ENCODE measurements at places on chromosomes 4 and X.
A peak's percentile ranks its signal among the peaks of the same experiment; 100 is the strongest.

GRCh38 chr4:13917015-13917414, 289.5 kb upstream of the BOD1L1 start:
- no peak for DNase-seq

GRCh38 chr4:79650217-79650616, 242.2 kb upstream of the GK2 start:
- DNase-seq = no peak

- no peak for DNase-seq
Measured at GRCh38 chrX:102155806-102156179, at the start of gene BEX5. Gene BEX5, minus strand, starts transcription at chrX:102155977. Its CDS starts 1,712 bp downstream, at chrX:102154265.

DNA sequence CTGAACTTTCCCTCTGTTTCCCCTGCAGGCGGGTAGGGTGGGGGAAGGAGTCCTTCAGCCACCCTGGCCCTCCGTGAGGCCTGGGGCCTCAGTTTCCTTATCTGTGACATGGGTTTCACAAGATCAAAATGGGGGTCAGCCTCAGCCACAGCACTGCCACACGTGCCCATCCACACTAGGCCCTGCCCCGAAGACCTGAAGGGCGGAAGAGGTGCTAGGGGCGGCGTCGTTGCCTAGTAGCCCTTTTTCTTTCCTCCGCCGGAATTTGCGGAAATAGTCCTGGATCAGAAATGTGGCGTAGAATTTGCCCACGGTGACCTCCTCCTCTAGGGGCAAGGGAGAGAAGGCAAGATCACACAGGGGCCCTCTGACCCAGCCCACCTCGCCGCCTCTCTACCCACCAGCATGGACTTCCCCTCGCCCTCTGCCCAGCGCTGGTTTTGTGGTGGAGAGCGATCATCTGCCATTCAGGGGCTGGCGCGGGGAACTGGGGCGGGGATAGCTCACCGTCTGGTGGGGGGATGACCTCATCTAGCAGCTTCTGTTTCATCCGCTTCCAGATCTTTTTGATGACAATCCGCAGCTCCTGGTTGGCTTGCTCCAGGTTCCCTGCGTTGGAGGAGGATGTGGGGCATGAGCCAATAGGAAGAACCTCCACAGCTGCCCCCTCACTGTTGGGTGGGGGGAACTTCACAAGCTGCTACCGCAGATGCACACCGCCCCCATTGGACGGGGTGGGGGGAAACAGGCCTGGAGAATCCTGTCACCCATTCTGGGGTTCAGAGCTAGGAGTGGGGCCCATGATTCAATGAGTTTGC, 9.7 kb upstream of the SYP start:
- no peak for DNase-seq

- peak; percentile 38 for DNase-seq
Measured at GRCh38 chr4:85861064-85861765, 386.3 kb downstream of the ARHGAP24 start.

DNA sequence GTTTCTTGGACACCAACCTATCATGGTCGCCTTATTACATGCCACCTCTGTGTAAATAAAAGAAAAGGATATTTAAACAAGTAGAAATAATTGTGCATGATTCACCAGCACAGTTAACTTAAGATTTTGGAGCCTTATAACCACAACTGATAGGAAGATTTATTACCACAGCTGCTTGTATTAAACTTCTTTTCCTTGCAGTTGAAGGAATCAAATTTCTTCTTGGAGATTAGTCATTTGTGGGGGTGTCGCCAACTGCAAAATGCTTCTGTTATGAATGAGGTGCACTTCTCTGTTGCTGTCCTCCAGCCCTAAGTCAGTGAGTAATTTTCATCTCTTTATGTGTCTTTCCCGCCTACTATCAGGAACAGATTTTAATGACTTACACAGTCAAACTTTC, 73.3 kb downstream of the OR13H1 start:
- DNase-seq = no peak

DNA sequence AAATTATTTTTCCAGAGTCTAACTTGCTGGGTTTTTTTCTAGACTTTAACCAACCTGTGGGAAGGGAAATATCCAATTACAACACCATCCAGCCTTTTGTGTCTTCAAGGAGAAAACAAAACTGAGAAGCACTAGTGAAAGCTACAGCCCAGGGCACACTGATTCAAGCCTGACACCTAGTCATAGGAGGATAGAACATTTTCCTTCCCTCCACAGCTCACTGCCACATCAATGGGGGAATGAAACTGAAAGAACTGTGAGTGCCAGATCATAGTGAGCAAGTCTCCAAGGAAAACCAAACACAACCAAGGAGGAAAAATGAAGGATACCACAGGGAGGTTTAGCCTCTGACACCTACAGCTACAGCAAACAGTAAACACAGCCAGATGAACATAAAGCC, 43.3 kb upstream of the MAGEA8 start:
- DNase-seq = no peak

GRCh38 chr4:143260750-143261149, 75.9 kb upstream of the GAB1 start:
- no peak for DNase-seq

DNA sequence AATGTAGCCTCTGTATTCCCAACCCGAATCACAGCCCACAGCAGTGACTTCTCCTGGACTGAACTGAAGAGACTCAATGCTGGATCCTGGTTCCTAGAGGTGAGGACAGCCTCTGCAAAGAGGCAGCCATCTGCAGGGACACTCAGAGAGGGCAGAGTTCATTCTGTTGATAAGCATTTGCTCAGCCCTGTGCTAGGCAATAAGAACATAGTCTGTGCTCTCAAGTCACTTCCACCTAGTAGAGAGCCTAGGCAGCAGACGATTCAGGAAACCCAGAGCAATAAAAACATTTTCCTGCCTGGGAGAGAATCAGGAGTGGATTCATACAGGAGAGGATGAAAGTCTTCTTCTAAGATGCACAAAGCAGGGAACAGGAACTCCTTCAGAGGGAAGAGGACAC, 4.3 kb downstream of the GDPD2 start:
- DNase-seq = no peak

DNA sequence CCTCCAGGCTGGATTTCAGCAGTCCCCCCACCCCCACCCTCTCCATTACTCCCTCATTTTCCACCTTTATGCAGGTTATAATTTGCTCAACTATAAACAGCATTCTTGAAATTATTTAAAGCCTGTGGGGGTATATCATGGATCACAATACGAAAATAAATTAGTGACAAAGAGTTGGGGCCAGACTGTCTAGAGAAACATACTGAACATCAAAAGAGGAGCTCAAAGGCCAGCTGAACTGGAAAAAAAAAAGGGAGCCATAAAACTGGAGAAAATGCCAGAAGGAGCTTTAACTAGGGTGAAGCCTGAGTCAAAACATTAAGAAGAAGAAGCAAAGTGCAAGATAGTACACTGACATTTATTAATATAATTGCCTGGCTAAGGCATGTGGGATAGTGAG, 137.8 kb downstream of the ANTXR2 start:
- no peak for DNase-seq

- DNase-seq = no peak
Measured at GRCh38 chr4:575281-576141, 584 bp downstream of the TMEM271 start.

GRCh38 chrX:118049713-118050112, 66.9 kb downstream of the KLHL13 start:
- DNase-seq = no peak

DNA sequence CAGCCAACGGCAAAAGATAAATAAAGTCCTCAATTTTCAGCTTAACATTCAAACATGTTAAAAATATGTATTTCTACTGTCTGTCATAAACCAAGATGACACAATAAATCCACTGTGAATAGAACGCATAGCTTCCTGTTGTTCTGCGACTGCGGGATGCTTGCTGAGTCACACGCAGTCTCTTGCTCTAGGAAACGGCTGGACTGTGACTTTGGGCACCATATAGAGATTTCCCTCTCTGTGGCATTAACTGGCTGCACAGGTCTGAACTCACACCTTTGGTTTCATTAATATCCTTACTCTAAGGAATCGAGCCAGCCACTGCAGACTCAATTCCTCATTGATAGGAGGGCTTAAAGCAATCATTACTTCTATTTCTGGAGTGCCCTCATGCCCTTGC, 8.4 kb downstream of the BEND4 start:
- no peak for DNase-seq

DNA sequence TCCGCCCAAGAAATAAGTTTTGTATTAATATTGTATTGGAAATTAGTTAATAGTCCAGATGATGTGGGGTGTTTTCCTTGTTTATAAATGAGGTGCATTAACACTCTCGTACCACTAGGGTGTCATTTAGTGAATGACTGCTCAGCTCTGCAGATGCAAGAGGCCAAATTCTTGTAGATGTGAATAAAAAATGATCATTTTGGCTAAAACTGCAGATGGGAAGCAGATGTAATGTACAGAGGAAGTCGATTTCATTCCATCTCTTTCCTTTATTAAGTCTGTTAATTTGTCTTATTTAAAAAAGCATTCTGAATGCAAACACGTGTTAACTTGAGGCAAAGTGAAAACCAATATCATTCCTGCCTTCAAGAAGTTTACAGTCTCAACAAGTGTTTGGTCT, 108.1 kb downstream of the DHX15 start:
- DNase-seq = no peak

- DNase-seq = no peak
Measured at GRCh38 chr4:22091352-22091717, 142.8 kb upstream of the KCNIP4 start.

GRCh38 chr4:38529189-38530115, 134.5 kb upstream of the KLF3 start:
- DNase-seq = peak; percentile 88

GRCh38 chr4:41360921-41361793, 104.4 kb downstream of the UCHL1 start:
- DNase-seq = no peak

GRCh38 chrX:44042116-44042515, 68.9 kb upstream of the NDP start:
- no peak for DNase-seq

GRCh38 chrX:25018682-25019081, 2.9 kb upstream of the ARX start:
- DNase-seq = no peak

- DNase-seq = no peak
Measured at GRCh38 chr4:127237581-127237980, 395.2 kb upstream of the INTU start.

DNA sequence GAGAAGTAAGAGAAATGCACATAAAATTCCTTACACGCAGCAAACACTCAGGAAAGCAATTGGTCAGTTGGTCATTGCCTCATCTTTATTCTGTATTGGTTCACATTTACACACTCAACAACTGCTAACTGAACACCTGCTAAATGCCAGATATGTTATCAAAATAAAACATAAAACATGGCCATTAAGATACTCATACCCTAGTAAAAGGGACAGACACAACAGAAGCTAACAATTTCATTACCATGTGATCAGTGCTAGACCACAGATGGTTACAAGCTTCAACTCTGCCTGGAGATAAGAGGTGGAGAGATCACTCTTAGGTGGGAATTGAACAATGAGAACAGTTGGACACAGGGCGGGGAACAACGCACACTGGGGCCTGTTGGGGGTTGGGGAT, 26.2 kb downstream of the TEC start:
- DNase-seq = no peak

DNA sequence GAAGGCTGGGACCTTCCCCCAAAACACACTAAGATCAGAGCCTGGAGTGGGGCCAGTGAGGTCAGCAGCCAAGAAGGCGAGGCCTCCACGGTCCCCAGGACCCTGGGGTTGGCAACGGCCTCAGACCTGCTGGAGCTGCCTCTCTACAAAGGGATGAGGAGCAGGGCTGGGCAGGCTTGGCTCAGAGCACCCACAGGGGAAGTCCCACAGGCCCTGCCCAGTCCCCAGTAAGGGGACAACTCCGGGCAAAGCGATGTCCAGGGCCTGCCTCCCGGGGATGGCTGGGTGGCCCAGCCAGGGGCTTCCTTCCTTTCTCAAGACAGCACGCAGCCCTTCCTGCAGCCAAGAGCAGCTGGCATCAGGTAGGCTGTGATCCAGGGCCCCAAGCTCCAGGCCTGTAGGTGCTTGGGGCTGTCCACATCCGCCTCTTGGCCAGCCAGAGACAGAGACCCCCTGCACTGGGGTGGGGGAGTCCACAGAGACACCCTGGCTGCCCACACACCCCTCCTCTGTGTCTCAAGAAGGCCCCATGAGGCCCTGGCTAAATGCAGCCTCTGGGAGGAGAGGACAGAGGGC, 5.7 kb downstream of the MXD4 start:
- no peak for DNase-seq

DNA sequence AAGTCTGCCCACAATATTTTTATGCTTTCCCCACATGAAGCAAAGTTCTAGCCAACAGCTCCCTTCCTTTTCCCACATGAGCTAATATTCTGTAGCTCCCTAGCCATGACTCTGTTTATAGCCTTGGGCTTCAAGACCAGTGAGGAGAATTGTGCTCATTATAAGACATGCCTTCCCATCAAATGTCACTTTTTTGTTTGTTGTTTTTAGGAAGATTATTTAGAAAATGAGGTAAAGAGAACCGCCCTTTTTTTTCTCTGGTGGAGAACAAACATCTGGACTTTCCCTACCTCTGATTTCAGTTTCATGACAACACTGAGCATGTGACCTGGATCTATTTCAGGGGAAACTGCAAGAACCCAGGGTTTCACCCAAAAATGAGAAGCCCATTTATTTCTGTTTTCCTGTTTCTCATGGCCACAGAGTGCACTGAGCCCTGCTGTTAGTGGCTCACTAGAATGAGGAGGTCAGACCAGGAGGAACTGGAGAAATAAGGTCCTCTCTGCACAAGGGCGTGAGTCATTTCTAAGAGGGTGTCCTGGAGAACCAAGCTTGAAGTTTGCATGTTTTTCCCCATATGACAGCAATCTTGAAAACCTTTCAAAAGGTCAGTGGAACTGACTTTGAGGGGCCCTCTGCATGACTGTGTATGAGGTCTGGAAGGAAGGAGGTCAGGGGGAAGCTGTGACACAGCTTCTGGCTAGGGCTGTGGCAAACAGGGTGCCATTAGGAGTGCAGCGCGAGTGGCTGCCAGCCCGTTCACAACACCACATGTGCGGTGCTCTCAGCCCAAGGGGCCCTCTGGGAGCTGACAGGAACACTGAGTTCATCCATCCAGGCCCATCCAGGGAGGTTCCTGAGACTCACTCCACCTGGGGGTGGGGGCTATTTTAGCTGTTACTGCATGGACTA, 55.2 kb downstream of the CHST7 start:
- no peak for DNase-seq

- no peak for DNase-seq
Measured at GRCh38 chrX:102341867-102342266, 94.9 kb downstream of the NXF2 start.

- DNase-seq = no peak
Measured at GRCh38 chr4:108113229-108113628, 55.5 kb downstream of the LEF1 start.

DNA sequence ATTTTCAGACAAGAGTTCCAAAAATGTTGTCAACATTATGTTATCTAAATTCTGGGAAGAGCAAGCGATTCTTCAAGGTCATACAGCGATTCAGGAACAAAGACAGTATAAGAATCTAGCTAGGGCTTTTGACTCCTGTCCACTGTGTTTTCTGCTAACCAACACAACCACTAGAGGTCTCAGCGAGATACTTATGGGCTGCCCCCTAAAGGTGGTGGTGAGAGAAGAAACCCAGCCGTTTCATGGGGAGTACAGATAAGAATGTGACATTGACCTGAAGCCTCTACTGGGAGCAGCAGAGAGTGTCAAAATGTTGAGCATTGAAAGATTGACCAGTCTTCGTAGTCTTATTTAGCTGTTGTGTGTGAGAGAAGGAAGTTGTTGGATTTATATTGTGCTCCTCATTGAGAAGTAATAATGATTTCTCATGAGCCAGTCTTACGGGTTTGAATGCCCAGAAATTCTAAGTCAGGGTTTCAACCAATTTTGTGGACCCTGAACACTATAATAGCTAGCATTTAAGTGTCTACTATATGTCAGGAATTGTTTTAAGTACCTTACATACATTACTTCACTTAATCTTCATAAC, 168.3 kb downstream of the SPRY1 start:
- DNase-seq = peak; percentile 32

- DNase-seq = no peak
Measured at GRCh38 chr4:6647582-6648230, 7.2 kb downstream of the MRFAP1 start.

Data from NCI-H2029 treated with DMSO at 0.1 percent for 48 hours (cell line).